ENCODE measurements at places on chromosomes 11 and 22.
A peak's percentile ranks its signal among the peaks of the same experiment; 100 is the strongest.

- no peak for DNase-seq
Observed at GRCh38 chr22:49302530-49302929, 525.1 kb downstream of the BRD1 start.

- DNase-seq = peak; percentile 74
Observed at GRCh38 chr11:57499413-57499982, 16.0 kb downstream of the SLC43A1 start.

DNA sequence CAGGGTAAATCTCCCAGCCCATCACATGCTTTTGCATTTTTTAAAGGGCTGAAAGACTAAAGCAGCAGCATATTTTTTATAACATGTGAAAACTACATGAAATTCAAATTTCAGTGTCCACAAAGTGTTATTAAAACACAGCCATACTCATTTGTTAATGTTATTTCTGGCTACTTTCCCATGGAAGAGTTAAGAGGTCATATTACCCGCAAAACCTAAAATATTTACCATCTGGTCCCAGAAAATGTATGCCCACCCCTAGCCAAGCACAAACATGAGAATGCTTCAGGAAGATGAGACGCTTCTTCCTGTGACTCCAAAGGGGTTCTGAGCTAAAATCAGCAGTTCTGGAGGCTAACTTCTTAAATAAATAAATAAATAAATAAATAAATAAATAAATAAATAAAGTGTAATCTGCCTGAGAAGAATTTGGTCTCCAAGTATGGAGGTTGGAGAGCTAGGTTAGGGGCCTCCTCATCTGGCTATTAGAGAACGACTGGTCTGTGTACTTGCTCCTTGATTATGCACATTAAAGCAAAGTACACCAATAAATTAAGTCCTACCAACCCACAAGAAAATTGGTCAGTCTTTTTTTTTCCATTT, 9.7 kb downstream of the IMMP1L start:
- no peak for DNase-seq

DNA sequence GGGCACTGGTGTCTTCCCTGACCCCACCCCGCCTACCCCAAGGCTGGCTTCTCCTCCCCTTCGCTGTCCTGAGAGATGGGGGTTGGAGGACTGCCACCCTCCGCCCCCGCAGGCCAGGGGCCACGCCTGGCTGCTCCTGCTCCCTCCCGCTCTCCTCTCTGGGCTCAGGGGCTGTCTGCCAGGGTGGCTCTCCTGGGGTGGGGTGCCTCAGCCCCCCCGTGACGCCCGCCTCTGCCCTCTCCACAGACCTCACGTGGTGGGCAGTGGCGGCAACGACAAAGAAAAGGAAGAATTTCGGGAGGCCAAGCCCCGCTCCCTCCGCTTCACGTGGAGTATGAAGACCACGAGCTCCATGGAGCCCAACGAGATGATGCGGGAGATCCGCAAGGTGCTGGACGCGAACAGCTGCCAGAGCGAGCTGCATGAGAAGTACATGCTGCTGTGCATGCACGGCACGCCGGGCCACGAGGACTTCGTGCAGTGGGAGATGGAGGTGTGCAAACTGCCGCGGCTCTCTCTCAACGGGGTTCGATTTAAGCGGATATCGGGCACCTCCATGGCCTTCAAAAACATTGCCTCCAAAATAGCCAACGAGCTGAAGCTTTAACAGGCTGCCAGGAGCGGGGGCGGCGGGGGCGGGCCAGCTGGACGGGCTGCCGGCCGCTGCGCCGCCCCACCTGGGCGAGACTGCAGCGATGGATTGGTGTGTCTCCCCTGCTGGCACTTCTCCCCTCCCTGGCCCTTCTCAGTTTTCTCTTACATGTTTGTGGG, 8.1 kb downstream of the RCOR2 start:
- no peak for DNase-seq

Data from Karpas-422 (cell line).